ENCODE measurements at places on chromosomes 3 and 15.

DNA sequence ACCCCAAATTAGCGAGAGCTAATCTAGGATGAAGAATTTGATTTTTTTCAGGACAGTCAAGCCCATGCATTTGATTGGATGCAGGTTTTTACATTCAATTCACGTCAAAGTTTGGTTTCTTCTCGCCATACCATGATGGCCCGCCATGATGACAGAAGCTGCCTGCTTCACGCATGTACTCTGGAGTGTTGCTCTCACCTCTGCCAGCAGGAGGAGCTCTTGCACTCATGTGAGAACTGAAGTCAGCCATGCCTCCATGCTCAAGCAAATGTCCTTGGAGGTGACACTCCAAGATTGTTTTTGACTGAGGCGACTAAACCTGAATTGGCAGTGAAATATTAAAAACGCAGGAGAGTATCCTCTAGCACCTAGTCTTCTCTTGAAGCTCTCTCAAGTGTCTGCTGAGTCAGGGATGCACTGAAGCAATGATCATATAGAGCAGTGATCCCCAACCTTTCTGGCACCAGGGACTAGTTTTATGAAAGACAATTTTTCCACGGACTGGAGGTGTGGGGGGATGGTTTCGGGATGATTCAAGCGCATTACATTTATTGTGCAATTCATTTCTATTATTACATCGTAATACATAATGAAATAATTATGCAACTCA, 120.9 kb downstream of the SAMMSON start:
- peak; percentile 9 for DNase-seq

DNA sequence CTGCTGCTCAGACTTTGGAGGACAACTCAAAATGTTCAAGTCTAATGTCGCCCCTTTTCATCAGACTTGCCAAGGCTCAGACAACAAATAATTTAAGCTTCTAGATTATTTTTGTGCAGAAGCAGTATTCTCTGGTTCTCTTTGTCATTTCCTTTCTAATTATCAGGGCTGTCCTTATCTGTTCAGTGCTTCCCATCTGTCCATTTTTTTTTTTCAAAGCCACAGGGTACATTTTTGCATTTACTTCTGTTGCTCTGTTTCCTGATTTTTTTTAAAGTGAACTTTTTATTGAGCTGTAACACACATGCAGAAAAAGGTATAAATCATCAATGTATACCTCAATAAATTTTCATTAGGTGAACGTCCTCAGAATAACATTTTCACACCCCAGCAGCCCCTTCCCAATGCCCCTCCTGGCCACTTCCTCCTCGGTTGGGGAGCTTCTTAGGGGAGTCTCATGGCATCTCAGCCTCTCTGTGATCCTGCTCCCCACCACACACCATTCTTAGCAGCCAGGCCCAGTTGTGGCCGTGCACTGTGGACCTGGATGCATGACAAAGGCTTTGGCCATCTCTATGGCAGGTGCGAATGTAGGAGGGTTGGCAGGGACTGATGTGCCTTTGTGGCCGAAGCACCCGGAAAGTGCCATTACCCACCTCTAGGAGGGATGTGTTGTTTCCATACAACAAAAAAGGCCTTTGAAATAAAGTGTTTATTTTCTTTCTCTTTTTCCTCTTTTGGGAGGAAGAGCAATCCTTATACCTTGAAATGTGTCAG, 303.5 kb upstream of the LRRFIP2 start:
- DNase-seq, result no peak

- DNase-seq, result no peak
These were observed 251.0 kb upstream of the RARB start for GRCh38 chr3:25177041-25177440.

DNA sequence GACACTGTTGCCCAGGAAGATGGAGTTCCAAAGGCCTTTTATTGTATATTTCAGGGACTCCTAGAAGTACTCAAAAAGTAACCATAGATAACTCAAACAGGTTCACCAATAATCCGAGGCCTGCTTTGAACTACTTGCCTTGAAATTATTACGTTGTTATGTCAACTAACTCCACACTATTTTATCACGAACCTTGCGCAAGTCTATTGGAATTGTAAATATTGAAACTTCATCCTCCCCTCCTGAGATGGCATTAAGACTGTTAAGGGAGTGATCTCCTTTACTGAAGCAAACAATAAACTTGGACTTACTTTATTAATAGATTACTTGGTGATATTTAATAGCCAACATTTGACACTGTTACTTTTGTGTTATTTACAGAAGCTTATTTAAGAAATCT, 199.6 kb upstream of the GADL1 start:
- DNase-seq, result no peak

GRCh38 chr3:148464246-148464645, 233.5 kb upstream of the AGTR1 start:
- DNase-seq, result no peak

GRCh38 chr3:175593331-175593730, 734.2 kb downstream of the NAALADL2 start:
- DNase-seq, result no peak

DNA sequence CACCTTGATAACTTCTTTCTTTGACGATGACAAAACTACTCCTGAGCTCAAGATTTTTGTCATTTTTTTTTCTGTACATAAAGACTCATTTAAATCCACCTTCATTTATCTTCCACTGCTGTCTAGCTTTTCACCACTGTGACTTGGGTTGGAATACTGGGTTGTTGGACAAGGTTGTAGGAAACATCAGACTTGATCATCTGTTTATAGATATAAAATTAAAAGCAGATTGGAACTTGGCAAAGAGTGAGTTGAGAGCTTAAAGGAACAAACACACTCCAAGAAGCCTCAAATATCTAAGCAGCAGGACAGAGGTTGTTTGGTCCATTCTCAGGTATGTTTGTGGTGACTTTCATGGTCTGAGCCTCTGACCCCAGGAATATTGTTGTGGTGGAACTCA, 141.7 kb upstream of the NDN start:
- no peak for DNase-seq

DNA sequence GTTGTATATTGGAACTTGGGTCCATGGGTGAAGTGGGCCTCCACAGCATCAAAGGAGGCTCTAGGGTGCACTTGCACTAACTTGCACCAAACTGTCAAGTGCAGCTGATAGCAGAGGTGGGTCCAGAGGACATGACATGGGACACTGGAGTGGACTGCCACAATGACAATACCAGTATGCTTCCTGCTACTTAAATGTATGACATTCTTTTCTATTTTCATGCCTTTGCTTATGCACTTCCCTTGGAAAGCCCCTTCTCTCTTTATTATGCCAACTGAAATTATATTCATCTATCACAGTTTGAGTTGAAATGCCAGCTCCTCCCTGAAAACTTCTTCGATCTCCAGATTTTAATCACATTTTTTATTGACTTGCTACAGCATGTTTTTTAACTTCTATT, 101.8 kb downstream of the CFAP20DC start:
- no peak for DNase-seq

DNA sequence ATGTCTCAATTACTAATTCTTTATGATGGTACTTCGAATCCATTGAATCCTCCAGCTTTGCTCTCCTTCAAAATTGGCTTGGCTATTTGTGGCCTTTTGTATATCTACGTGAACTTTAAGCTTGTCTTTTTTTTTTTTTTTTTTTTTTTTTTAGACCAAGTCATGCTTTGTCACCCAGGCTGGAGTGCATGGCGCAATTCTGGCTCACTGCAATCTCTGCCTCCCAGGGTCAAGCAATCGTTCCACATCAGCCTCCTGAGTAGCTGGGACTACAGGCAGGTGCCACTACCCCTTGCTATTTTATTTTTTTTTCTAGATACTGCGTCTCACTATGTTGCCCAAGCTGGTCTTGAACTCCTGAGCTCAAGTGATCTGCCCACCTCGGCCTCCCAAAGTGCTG, 7.7 kb upstream of the DIPK2A start:
- DNase-seq, result peak; percentile 29

GRCh38 chr3:43418601-43419272, 132.4 kb downstream of the SNRK start:
- no peak for DNase-seq

- no peak for DNase-seq
These were observed 368.4 kb downstream of the MECOM start for GRCh38 chr3:169295126-169295525.

GRCh38 chr3:30951826-30952225, 57.4 kb upstream of the GADL1 start:
- DNase-seq, result no peak

DNA sequence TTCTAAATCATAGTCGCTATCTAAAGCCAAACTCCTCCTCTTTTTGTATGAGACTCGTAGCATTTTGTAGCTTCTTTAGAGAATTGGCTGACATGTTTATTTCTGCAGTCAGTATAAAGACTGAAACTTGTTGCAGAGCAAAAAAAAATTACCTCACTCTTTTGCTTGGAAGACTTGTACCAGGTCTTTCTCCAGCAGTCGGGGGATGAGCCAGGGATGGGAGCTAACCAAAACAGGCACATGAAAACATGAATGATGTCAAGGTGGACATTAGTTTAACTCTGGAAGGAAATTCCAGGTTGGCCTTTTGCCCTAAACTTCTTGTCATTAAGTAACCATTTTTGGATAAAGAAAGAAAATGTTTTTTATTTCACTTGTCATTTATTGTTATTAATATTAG, 47.0 kb upstream of the SCAANT1 start:
- no peak for DNase-seq

GRCh38 chr3:39428745-39429201, 22.3 kb downstream of the RPSA start:
- DNase-seq, result no peak

DNA sequence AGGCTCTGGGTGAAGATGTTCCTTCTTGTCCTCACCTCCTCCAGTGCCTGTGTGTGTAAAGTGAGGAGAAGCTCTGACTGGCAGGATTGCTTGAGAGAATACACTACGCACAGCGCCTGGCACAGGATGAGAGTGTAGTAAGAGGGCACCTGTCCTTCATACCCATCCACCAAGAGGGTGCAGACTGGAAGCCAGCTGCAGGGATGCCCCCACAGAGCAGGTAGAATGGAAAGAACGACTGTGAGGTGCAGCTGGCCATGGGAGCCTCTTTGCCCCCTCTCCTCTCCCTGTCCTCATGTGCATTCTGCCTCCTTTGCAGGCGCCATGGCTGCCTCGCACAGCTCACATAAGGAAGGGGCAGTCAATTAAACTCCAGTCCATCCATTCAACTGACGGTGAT, 12.3 kb downstream of the FBXL22 start:
- no peak for DNase-seq

GRCh38 chr3:67654844-67655177, 399 bp upstream of the SUCLG2 start:
- DNase-seq, result no peak

- peak; percentile 87 for DNase-seq
These were observed 51.7 kb downstream of the ARNT2 start for GRCh38 chr15:80455668-80456442.

Measured in fibroblast of gingiva (primary cell).